Natural killer cell (primary cell): ENCODE measurements at places on chromosomes 5 and 9. TPM values are rescaled to one million over a fixed set of nuclear protein-coding genes. Genes with fewer than 3 reads are reported as not detected.
A peak's percentile ranks its signal among the peaks of the same experiment; 100 is the strongest.

DNA sequence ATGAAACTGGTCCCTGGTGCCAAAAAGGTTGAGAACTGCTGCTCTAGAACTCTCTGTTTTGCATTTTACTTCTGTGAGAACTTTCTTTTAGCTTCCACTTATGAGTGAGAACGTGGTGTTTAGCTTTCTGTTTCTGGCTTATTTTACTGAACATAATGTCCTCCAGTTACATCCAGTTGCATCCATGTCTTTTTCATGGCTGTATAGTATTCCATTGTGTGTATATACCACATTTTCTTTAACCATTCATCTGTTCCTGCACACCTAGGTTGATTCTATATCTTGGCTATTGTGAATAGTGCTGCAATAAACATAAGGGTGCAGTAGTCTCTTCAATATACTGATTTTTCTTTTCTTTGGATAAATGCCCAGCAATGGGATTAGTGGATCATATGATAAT lies 165.7 kb downstream of the NPR3 start:
- no peaks in the 10 kb centered on the region for H3K27me3 ChIP-seq
- H3K36me3 ChIP-seq: no peaks in the 10 kb centered on the region
- no peak overlapping the region for H3K27ac ChIP-seq
- H3K4me3 ChIP-seq: no peak overlapping the region
- DNase-seq: no peak
- no peaks in the 10 kb centered on the region for H3K4me1 ChIP-seq

- DNase-seq: no peak
- H3K27ac ChIP-seq: no peak overlapping the region
- no peaks in the 10 kb centered on the region for H3K36me3 ChIP-seq
- H3K27me3 ChIP-seq: no peaks in the 10 kb centered on the region
Observed at GRCh38 chr9:83339435-83339834, 198.8 kb downstream of the FRMD3 start.

Gene MYOZ3
- not detected for total RNA-seq

- H3K4me1 ChIP-seq: no peaks in the 10 kb centered on the region
- no peak for DNase-seq
- no peaks in the 10 kb centered on the region for H3K27me3 ChIP-seq
Observed at GRCh38 chr9:119252671-119253299, 116.5 kb downstream of the BRINP1 start.

Gene CAMLG
- total RNA-seq: 35.9 TPM

Gene TGFBR1
- 120 TPM for total RNA-seq

GRCh38 chr5:157993201-157993600 lies 134.3 kb upstream of the CLINT1 start:
- H3K36me3 ChIP-seq: no peaks in the 10 kb centered on the region
- no peak for DNase-seq
- peaks cover 22% of the 10 kb centered on the region for H3K27me3 ChIP-seq

Gene COL23A1
- 0.15 TPM for total RNA-seq

- DNase-seq: no peak
- H3K4me1 ChIP-seq: no peaks in the 10 kb centered on the region
- H3K36me3 ChIP-seq: no peaks in the 10 kb centered on the region
- H3K27me3 ChIP-seq: peaks cover 3% of the 10 kb centered on the region
- H3K27ac ChIP-seq: no peak overlapping the region
Observed at GRCh38 chr5:178564397-178564796, 25.8 kb downstream of the COL23A1 start.

DNA sequence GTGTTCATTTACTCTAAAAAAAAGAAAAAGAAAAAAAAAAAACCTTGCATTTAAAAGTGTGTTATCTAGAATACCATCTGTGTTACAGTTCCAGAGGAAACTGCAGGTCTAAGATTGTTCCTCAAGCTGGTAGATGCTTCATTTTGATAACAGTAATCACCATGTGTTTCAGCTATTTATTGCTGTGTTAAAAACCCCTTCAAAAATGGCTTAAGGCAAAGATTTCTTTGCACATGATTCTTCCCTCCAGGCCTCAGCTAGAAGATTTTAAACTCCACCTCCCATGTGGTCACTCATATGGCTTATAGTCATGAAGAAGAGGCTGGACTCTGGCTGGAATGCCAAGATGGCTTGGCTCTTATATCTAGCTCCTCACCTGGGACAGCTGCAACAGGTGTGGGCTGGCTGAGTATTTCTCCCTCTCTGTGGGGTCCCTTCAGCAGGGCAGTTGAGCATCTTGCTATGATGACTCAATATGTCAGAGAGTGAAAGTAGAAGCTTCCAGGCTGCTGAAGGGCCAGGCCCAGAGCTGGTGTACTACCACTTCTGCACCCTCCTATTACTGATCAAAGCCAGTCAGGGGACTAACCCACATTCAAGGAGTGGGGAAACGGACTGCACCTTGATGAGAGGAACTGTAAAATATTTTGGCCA lies 920.4 kb upstream of the DMAC1 start:
- H3K36me3 ChIP-seq: no peaks in the 10 kb centered on the region
- DNase-seq: no peak
- no peaks in the 10 kb centered on the region for H3K4me1 ChIP-seq
- no peak overlapping the region for H3K4me3 ChIP-seq

DNA sequence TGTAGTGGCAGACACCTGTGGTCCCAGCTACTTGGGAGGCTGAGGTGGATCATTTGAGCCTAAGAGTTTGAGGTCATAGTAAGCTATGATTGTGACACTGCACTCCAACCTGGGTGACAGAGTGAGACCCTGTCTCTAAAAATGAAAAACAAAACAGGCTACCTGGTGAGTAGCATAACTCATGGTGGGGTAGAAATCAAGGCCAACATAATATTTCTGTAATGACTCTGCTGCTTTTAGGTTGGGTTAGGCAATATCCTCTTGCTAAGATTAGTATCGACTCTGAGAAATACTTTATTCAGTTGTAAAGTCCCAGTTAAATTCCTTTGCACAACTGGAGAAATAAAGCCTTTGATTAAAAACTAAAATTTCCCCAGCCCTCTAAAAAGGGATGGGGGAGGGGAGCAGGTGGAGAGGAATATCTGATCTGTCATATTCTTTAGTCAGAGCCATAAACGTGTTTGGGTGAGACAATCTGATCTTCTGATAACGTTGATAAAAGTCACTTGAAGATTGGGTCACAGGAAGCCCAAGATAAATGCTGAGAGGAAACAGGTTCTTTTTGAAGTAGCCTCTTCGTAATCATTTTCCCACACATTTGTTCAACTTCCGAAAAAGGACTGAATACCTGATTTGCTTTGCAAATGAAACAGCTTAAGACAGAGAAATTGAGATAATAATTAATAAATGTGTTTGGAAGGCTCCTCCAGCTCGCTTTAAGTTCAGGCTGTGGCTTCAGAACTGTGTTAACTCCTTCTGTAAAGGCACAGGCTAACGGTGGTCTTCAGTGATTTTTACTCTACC lies 14.9 kb downstream of the IL4 start:
- no peak overlapping the region for H3K27ac ChIP-seq
- no peaks in the 10 kb centered on the region for H3K27me3 ChIP-seq
- DNase-seq: peak; percentile 61
- H3K4me3 ChIP-seq: no peak overlapping the region

Gene ZFP37
- total RNA-seq: 0.89 TPM

DNA sequence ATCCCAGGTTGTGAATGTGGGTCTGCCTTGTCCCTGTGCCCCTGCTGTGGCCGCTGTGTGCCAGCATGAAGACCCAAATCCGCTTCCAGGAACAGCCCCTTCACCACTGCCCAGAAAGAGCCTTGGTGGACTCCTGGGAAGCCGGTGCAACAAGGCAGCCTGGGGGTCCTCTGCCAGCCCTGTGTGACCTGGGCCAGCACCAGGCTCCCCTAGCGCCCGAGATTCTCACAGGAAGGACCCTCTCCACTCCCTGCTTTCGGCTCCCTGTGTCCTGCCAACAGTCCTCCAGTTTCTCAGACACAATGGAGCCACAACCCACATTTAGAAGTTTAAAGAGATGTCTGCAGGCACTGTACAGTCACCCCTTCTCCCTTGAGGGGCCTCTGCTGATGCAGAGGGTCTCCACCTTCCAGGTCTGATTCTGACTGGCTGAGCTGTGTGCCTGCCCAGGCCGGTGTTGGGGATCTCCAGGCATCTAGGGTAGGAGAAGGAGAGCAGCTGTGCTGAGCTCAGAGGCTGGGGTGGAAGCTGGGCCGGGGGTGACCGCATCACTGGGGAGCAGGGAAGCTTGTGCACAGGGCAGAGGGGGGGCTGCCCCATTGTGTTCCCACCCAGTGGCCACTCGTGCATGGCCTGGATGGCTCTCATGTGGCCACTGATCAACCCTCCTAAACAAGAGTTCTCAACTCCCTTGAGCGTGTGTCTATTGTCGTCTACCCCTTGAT lies 174.0 kb downstream of the IRX2 start:
- H3K27ac ChIP-seq: no peak overlapping the region
- no peaks in the 10 kb centered on the region for H3K27me3 ChIP-seq
- no peaks in the 10 kb centered on the region for H3K36me3 ChIP-seq
- DNase-seq: no peak
- H3K4me1 ChIP-seq: no peaks in the 10 kb centered on the region
- no peak overlapping the region for H3K4me3 ChIP-seq

GRCh38 chr5:8340261-8340660 lies 471.3 kb downstream of the MTRR start:
- H3K4me3 ChIP-seq: no peak overlapping the region
- no peaks in the 10 kb centered on the region for H3K4me1 ChIP-seq
- no peaks in the 10 kb centered on the region for H3K36me3 ChIP-seq
- no peak overlapping the region for H3K27ac ChIP-seq

DNA sequence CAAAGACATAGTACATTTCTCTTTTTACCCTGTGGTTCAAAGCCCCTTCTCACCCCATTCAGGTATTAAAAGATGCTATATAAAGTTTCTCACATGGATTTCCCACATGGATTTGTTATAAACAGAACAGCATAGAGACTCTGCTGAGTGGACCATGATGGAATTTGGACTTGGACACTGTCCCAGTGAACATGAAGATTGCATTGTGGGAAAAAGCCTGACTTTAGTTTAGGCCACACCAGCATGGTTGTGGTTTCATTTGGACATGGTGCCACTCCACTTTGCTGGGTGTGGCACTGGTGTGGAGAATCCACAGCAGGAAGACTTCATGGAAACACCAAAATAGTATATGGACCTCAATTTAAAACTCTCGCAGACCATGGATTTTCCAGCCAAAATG lies 124.6 kb downstream of the ARHGAP26 start:
- H3K27ac ChIP-seq: no peak overlapping the region
- H3K4me3 ChIP-seq: no peak overlapping the region
- DNase-seq: no peak
- H3K4me1 ChIP-seq: no peaks in the 10 kb centered on the region
- peaks cover 48% of the 10 kb centered on the region for H3K36me3 ChIP-seq

DNA sequence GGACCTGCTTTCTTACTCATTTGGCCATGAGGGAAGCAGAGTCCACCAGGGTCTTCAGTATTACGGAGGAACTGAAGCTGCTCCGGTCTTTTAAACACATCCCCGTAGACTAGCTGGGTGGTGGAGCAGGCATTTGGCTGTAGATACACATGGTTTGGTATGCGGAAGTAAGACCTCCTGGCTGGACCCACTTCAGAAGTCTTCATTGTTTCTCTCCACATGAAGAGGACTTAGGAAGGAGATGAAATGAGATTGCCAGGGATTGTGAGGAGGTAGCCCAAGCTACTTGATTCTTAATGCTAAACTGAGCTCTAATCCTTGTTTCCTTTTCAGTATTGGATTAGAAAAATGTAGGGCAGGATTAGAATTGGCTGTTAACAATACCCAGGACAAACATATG lies 32.9 kb downstream of the STXBP1 start:
- no peaks in the 10 kb centered on the region for H3K36me3 ChIP-seq
- H3K27ac ChIP-seq: no peak overlapping the region
- no peak for DNase-seq

DNA sequence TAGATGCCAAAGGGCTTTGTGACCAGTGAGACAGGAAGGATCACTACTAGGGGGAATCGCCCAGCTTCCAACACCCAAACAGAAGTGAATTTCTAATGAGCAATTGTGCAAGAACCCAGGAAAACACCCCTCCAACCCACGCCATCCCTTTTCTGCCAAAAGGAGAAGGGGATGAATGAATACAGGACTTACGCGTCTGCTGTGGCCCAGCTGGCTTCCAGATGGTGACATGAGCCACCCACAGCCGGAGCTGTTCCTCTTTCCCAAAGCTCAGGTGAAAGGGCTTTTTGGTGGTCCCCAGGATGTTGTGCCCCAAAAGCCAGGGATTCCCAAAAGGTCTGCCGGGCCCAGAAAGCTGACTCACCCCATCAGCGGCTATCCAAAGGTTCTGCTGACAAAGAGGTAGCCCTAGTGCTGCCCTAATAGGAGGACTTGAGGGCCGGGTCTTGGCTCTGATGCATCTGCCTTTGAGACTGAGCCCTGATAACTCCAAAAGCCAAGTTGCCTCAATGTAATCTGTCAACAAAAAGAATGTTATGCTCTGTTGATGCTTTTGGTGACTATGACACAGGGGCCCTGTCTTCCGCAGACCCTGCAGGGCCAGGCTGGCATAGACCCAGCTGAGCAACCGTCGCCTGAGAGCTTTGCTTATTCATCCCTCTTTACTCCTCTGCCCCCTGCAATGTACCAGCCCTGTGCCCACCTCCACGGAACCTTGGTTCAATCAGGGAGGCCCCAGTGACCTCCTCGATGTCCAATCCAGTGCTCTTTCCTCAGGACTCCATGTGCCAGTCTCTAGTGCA lies 14.5 kb downstream of the GSN start:
- H3K4me3 ChIP-seq: no peak overlapping the region
- H3K4me1 ChIP-seq: peaks cover 51% of the 10 kb centered on the region
- no peak for DNase-seq
- H3K27me3 ChIP-seq: no peaks in the 10 kb centered on the region
- peaks cover 11% of the 10 kb centered on the region for H3K36me3 ChIP-seq

- H3K36me3 ChIP-seq: no peaks in the 10 kb centered on the region
- H3K4me3 ChIP-seq: no peak overlapping the region
- DNase-seq: no peak
- H3K27me3 ChIP-seq: no peaks in the 10 kb centered on the region
- H3K27ac ChIP-seq: no peak overlapping the region
- H3K4me1 ChIP-seq: peaks cover 10% of the 10 kb centered on the region
Observed at GRCh38 chr5:33841891-33842290, 49.9 kb downstream of the ADAMTS12 start.

GRCh38 chr5:111326551-111326950 lies 102.4 kb downstream of the CAMK4 start:
- H3K27ac ChIP-seq: no peak overlapping the region
- no peak for DNase-seq
- H3K27me3 ChIP-seq: no peaks in the 10 kb centered on the region
- no peaks in the 10 kb centered on the region for H3K4me1 ChIP-seq
- H3K36me3 ChIP-seq: no peaks in the 10 kb centered on the region

DNA sequence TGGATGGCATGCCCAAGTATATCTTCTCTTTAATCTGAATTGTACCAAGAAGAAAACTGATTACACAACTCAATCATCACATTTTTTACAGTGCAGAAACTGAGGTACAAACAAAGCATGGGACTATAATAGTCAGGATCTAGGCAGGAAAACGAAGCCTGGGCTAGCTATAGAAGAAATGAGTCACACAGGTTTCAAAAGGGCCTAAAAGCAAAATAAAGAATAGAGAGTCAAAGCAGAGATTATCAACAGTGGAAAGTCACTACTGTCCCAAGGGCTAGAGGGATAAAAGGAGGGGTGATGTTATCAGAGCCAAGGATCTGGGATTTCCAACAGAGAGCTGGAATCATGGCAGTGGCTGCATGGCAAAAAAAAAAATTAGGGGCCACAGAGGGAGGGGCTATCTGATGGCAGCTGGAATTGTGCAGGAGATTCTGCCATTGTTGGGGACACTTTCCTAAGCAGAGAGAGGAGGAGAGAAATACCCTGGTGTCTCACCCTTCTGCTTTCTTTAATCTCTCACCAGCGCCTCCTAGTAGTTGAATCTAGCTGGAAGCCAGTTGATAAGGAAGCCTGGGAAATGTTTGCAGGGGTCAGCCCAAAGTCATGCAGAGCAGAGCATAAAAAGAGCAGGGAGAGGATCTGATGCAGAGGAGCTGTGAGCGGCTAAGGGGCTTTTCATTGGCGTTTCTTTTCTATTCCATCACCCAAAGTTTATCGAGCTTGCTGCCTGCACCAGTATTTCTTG lies 343.2 kb downstream of the ACTL7B start:
- no peaks in the 10 kb centered on the region for H3K27me3 ChIP-seq
- no peaks in the 10 kb centered on the region for H3K4me1 ChIP-seq
- H3K36me3 ChIP-seq: no peaks in the 10 kb centered on the region

Gene TOR1B
- total RNA-seq: 23.9 TPM
